NCI-H2081 treated with DMSO at 0.1 percent for 48 hours (cell line): ENCODE measurements at places on chromosomes 1 and 21.

DNA sequence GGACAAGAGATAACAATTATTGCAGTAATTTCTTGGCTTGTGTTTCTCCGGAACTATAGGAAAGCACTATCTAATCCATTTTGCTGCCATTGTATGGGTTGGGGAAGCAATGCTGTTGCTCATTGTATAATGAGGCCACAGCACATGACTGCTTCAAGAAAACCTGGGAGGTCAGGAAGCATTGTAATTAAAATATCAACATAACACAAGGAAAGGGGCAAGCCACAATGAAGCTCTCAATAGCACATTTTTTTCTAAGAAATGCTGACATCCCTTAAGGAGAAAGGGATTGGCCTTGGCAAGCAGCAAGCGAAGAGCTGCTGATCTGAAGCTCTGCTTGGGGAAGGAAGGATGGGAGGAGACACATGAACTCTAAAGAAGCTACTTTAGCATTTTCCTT lies 44.0 kb downstream of the PLPP3 start:
- DNase-seq, result no peak

DNA sequence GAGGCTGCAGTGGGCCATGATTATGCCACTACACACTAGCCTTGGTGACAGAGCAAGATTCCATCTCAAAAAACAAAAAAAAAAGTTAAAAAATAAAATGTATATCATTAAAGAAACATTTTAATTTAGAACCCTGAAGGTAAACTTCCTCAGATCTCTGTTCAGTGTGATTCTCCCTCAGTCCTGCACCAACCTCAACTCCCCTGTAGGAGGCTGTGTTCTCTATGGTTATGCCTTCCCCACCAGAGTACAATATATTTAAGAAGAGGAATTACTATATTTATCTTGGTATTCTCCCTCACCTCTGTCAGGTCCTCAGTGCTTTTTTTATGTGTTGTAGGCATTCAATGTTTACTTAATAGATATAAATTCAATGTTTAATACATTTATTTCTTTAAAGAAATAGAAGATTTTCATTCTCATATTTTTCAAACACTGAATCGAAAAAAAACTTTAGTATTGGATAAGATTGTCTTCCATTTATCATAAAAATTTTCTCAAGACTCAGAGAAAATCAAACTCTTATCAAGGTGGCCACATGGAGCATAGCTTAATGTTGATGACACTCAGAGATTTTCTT lies 4.8 kb upstream of the LRRC8B start:
- no peak for DNase-seq

DNA sequence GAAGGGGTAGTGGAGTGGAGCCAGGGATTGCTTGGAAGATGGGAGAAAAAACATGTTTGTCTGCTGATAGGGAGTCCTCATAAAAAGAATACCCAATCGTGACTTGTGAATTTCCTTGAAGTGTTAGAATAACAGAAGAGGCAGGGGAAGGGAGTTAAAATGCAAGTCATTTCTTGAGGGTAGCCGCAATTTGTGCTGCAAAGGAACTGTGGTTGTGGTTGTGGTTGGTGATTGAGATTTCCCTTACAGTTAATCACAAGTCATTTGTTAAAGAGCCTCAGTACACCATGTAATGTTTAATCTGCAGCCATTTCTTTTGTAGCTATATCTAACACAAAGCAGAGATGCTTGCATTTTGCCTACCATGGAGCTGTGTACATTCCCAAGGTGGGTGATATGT lies 38.5 kb upstream of the EGLN1 start:
- no peak for DNase-seq

DNA sequence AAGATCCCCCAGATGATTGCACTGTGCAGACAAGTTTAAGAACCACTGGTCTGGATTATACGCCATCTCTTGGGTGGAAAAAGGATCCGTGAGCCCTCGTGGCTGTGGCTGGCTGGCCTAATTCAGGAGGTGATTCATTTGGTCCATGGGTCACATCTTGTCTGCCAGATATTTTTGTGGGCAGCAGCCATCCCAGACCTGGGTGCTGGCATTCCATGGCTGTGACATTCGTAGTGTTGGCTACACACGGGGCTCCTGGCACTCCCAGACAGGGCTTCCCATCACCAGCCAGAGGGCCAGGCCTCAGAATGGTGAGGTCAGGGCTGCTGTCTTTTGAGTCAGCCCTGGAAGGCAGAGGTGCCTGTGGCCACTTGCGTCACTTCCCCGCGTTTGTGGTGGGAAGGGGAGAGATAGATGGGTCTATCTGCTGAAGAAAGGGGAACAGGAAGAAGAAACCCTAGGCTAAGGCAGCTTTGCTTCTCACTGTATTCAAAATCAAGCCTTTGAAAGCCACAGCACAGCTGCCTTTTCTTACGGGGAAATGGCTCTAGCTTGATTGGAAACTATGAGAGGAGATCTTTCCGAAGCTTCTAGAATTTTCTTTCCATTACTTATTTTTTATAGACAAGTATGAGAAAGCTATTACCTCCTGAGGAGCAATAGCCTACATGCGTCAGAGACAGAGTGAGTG lies 32.4 kb downstream of the EIF2D start:
- DNase-seq, result no peak

GRCh38 chr1:236092899-236093298 lies 28.0 kb upstream of the NID1 start:
- DNase-seq, result no peak

DNA sequence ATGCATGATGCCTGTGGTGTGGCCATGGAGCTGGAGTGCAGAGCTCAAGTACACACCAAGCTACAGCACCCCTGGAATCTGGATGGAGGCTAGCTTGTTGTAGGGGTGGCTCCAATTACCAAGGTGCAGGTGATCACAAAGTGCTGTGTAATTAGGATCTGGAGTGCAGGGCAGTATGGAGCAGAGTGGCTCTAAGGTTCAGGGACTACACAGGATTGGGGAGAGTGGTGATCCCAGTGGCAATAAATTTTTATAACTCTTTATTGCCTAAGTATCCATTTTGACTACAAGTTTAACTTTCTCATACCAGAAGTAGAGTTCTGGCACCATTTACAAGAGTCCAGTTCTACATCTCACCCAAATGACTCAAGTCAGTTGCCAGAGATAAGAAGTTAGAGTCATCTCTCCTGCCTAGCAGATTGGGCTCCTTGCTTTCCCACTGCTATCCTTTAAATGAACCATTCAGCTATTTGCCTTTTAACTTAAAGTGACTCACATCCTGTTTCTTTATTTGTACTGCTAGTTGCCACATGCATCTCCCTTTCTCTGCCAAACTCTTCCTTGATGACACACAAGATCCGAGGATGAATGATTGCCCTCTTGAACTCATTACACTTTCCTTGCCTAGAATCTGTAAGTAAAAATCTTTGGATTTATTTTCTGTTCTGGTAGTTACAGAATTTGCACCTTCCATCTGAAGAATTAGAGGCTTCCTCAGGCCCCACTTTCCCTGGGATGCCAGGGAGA lies 427.2 kb downstream of the KCNT2 start:
- DNase-seq, result no peak

- DNase-seq, result no peak
Measured at GRCh38 chr1:239262538-239262937, 123.8 kb upstream of the CHRM3 start.

- DNase-seq, result no peak
Measured at GRCh38 chr1:17636612-17637011, 97.1 kb downstream of the ARHGEF10L start.
